NCI-H524 (cell line): ENCODE measurements at places on chromosomes 4 and X.
A peak's percentile ranks its signal among the peaks of the same experiment; 100 is the strongest.

DNA sequence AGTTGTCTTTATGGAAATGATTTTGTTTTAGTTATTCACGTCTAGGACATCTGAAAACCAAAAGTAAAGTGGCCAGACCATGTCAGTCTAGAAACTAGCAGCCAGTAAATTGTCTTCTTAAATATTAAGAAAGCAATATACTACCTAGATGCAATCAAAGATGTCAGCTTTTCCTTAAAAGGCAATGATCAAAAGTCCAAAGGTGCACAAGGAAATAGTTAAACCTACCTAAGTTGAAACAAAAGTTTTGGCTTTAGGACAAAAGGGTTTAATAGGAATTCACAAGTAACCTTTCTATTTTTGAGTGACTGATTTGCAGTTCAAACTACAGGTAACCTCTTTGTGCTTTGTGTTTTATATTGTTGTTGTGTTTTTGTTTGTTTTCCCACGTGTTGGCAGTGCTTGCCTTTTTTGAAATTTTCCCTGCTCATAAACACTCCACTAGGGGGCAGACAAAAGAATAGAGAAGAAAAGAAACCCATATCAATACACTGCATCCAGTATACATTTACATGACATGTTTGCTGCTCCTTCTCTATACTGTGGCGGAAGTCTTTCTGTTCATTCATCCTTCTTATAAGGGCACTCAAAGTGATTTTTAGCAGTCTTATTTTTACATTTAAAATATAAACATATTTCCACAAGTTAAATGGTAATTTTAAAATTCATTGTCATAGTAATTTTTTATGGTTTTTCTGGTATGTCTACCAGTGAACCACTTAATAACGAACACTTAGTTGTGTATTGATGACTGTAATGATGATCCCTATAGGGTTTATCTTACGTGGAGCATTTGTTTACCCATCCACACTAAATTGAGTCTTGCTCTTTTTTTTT is 62.7 kb downstream of the GAB1 start:
- peak; percentile 12 for DNase-seq

DNA sequence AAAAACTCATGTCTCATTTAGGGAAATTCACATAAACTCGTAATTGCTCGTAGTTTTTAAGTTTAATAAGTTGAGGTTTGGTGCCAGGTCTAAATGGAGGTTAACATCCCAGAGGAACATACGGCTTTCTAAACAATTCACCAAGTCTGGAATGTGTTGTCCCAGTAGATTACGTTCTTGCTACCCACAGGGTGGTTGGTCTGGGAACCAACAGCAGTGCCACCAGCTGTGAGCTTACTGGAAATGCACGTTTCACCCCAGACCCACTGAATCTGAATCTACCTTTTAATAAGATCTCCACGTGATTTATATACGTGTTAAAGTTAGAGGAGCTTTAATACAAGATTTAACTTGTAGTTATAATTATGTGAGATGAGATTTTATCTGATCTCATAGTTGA is 134.3 kb downstream of the BMPR1B start:
- no peak for DNase-seq

DNA sequence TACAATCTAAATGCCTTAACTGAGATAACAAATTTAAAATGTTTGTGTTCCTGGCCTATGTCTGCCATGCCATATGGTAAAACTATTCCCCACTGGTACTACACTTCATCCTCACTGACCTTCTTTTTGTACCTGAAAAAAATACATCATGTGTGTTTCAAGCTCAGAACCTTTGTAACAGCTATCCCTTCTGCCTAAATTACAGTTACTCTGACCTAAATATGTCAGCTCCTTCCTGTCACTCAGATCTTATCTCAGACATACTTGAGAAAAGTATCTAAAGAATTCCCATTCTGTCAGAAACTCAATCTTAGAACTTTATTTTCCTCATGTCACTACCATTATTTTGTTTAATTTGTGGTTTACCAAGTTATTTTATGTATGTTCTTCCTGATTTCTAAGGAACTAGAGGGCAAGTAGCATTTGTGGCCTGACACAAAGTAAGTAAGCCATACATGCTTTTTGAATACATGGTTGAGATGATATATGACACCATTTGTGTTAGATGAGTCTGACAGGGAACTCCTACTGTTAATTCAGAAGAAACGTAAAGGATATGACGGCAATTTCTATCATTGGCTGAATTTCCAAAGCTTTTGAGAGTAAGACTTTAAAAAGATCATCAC is 456.5 kb upstream of the NDST3 start:
- DNase-seq: peak; percentile 0

GRCh38 chrX:16994736-16995135 is 48.3 kb downstream of the REPS2 start:
- DNase-seq: no peak

GRCh38 chrX:12007881-12008280 is 130.4 kb upstream of the FRMPD4 start:
- DNase-seq: no peak

DNA sequence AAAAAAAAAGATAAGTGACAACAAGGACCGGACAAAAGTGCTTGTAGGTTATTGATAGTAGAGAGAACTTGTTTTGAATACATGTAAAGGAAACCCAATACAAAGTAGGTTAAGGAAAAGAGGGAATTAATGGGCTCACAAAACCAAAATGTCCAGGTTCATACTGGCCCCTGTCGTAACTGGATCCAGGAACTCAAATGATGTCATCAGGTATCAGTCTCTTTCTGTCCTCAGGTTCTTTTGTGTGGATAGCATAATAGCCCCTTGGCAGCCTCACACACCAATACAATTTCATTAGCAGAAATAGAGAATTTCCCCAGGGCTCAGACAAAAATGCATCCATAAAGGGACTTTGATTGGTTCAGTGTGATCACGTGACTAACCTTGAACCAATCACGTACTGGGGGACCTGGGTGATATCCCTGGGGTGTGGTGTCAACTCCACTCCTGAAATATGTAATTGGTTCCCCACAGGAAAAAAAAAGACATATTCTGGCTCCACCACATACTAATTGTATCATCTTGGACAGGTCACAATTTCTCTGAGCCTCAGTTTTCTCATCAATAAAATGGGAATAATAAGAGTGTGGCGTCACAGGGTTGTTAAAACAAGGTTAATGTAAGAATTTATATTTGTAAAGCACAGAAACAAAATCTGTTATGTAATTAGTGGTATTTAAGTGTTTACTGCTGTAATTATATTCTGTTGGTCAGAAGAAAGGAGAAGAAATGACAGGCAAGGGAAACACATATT is 174.8 kb downstream of the PDGFRA start:
- DNase-seq: no peak

GRCh38 chrX:102712981-102713625 is 855 bp downstream of the GPRASP2 start:
- DNase-seq: peak; percentile 61

GRCh38 chr4:71429106-71429505 is 90.3 kb downstream of the SLC4A4 start:
- no peak for DNase-seq

GRCh38 chrX:116009861-116010710 is 160.5 kb upstream of the AGTR2 start:
- DNase-seq: peak; percentile 45

DNA sequence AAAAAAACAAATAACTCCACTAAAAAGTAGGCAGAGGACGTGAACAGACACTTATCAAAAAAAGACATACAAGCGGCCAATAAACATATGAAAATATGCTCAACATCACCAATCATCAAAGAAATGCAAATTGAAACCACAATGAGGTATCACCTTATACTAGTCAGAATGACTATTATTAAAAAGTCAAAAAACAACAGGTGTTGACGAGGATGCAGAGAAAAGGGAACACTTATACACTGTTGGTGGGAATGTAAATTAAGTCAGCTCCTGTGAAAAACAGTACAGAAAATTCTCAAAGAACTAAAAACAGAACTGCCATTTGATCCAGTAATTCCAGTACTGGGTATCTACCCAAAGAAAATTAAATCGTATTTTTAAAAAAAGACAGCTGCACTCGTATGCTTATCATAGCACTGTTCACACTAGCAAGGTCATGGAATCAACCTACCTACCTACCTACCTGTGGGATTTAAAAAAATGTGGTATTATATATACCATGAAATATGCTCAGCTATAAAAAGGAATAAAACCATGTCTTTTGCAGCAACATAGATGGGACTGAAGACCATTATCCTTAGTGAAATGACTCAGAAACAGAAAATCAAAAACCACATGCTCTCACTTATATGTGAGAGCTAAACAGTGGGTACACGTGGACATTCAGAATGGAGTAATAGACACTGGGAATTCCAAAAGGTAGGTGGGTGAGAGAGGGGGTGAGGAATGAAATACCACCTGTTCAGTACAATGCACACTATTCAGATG is 24.8 kb upstream of the PTPN13 start:
- DNase-seq: no peak

GRCh38 chr4:12499693-12500092 is 984.4 kb downstream of the RAB28 start:
- no peak for DNase-seq

DNA sequence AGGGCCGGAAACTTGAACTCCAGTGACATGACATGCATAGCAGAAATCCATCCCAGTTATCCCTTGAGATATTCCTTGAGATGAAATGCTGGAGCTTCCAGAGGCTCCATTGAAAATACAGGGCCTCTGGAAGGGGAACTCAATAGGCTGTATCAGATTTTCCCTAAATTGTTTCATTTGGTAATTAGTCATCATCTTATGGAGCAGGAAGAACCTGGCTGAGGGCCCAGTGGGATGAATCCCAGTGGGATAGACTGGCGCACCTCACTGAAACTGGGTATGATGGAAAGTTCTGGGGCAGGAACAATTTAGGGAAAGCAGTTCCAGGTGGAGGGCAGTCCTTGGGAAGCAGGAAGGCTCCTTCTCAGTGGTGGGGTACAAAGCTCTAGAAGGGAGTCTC is 307.8 kb upstream of the DIPK2B start:
- no peak for DNase-seq

DNA sequence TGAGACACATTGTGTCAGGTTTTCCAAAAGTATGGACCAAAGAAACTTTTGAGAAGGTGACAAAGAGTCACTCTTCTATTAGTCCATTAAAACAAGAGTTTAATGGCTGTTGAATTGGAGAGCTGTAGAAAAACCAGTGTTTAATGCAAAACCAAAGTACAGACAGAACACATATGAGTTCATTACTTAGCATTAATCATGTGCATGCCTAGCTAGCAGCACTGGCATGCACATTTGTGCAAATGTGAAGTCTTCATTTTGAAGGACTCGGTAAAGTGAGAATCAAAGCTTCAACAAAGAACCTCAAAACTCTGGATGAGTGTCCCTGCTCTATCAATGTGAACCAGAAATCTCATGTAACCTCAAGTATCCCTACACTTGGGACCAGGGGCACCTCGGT is 256.3 kb upstream of the PPARGC1A start:
- DNase-seq: no peak

DNA sequence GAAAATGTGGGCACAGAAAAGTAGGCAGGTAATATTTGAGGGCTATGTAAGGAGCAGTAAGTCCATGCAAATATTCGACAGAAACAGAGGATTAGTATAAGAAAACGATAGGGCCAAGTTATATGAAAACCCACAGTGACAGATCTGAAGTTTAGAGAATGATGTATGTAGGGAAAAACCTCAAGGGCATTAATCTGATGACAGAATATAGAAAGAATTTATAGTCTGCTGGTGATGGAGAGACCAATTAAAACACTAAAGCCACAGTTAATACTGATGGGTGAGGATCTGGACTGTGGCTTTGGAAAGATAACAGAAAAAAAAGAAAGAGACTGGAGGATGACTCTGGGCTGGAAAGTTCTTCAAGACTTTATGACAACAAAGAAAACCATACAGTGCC is 169.7 kb downstream of the PALLD start:
- DNase-seq: no peak

DNA sequence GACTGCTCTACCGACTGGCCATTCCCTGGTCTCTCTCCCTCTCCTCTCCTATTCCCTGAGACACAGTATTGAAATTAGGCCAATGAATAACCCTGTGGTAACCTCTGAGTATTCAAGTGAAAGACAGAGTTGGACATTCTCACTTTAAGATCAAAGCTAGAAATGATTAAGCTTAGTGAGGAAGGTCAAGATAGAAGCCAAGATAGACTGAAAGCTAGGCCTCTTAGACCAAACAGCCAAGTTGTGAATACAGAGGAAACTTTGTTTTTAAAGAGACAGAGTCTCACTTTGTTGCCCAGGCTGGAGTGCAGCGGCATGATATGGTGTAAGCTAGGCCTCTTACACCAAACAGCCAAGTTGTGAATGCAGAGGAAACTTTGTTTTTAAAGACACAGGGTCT is 64.6 kb downstream of the KDM6A start:
- no peak for DNase-seq

- no peak for DNase-seq
Measured at GRCh38 chrX:110004731-110005369, 1.9 kb downstream of the TMEM164 start.

DNA sequence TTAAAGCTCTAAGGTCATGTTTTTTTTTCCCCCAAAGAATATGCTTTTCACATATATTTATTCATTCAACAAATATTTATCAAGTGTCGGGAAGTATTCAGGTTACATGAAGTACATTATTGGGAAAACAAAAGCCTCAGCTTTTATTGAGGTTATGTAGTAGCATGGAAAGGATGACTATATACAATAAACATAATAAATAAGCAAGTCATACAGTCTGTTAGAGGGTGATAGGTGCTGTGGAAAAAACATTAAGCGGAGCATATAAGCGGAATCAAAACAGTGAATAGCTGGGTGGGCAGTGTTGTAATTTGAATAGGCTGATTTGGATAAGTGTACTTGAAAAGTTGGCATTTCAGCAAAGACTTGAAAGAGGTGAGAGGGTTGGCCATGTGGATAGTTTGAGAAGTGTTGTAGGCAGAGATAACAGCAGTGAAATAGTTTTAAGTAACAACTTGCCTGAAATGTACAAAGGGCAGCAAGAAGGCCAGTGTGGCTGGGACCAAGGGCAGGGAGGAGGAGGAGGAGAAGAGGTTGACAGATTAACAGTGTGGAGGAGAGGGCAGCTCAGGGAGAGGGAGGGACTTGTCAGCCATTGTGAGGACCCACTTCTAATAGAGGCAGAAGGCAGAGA is 558.7 kb downstream of the SPRY1 start:
- no peak for DNase-seq

DNA sequence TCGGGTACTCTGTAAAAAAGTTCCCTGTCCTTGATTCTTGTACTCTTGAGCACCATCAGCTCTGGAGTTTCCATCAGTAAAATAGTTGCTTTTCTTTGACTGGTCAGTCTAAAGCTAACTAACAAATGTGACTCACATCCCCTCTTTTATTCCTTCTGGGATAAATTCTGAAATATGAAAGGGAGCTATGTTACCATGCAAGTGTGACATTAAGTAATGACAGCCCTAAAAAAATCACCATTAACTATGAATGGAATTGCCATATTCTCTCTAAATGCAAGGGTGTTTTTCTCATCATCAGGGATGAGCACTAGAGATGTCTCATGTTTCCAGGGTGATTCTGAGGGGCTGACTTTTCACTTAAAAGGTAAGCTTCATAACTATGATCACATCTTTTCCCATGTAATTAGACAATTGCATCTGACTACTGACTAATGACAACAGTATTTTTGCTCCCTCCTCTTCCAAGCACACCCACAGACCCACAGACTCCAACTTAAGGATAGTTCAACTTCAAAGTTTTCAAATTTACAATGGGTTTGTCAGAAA is 26.9 kb upstream of the RASGEF1B start:
- no peak for DNase-seq

- no peak for DNase-seq
Measured at GRCh38 chrX:21963731-21964405, 23.4 kb downstream of the SMS start.

- DNase-seq: no peak
Measured at GRCh38 chrX:152072236-152072635, 66.1 kb downstream of the MAGEA10 start.
